Stimulated activated CD4-positive, alpha-beta T cell treated with anti-CD3 and anti-CD28 coated beads, Interleukin-15, amount 100 ng/mL, for 48 hours (primary cell): ENCODE measurements at places on chromosomes 6 and 20.

- DNase-seq, result no peak
These were observed 1.4 kb downstream of the SMAP1 start for GRCh38 chr6:70669133-70669532.

DNA sequence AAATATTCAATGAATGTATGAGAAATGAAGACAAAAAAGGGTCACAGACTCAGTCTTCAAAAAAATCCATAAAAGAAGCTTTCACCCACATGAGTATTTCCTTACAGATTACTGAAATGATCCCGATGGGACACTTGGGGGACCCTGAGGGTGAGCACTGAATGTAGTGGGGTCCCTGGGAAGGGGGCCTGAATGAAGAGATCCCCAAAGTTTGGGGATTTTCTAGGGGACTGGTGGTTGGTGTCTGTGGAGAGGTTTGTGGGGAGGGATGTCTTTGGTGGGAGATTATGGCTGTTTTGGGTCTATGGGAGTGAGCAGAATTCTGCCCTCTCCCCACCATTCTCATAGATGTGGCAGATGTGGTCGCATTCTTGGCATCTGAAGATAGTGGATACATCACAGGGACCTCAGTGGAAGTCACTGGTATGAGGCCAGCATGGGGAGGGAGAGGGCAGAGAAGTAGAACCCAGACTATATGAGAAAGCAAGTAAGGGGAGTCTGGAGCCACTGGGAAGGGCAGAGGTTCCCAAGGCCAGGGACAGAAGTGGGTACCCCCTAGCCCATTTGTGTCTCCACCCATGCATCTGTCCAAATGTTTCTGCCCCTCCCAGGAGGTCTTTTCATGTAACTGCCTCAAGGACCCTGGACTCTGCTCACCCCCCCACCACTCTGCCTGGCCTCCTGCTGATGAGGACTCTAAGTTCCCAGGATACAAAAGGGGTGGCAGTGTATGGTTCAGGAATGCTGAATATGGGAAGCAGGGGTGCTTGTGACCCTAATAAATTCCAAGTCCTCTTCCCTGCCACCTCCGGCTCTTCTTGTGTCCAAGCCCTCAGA is 1.8 kb downstream of the HSD17B8 start:
- DNase-seq, result no peak

DNA sequence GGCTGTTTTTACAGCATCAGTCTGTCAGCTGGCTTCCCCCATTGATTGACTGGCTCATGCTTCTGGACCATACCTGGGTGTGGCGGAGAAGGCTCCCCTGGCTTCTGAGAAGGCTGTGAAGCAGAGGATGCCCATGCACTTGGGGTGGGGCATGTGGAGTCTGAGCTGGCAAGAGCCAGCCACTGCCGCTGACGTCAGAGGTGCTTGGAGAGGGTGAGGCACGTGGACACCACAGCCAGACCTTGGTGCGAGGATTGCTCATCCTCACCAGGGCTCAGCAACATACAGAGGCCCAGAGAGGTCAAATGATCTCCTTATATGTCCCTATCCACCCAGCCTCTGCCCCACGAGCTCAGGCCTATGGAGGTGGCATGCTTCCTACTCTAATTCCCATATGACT is 211.2 kb upstream of the PMEPA1 start:
- DNase-seq, result no peak

DNA sequence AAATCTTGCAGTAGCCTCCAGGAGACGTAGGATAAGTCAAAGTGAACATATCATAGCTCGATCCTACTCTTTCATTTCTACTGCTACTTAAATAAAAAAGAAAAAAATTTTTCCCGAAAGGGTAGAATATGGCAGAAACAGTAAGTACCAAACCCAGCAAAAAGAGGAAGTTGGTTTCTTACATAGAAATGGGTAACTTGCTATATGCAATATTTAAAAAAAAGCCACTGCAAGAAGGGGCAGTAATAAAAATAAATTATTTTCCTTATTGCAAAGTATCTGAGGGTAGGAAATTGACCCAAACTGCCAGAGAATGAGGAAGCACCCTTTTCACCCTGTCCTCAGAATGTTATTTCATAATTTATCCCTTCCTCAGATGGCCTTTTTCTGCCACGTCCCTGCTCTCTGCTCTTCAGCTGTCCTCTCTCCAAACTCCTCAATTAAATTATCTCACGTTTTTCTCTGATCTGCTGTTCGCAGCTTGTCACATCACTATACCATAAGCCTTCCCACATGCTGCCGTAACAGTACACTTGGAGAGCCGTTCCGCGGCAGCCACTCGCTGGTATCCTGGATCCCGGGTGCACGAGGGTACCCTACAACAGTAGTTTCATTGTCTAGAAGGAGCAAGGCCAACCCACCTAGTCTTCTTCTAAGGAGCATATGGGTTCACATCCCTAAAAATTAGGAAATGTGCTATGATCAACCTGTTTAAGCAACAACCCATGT is 149.6 kb downstream of the BACH2 start:
- DNase-seq, result no peak

DNA sequence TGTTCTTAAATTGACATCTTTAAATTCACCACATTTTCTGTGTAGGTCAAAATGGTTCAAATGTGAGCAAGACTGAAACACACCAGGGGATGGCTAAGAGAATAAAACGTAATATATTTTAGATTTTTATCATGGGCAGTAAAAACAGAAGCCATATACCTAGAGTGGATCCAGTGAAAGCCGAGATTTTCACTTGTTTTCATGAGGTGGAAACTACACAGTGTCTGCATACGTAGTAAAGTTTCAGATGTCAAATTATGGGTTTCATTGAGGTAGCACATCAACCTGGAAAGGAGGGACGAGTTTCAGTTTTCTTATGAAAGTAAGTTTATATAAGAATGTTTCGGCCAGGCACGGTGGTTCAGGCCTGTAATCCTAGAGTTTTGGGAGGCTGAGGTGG is 25.9 kb downstream of the METTL24 start:
- DNase-seq, result no peak

DNA sequence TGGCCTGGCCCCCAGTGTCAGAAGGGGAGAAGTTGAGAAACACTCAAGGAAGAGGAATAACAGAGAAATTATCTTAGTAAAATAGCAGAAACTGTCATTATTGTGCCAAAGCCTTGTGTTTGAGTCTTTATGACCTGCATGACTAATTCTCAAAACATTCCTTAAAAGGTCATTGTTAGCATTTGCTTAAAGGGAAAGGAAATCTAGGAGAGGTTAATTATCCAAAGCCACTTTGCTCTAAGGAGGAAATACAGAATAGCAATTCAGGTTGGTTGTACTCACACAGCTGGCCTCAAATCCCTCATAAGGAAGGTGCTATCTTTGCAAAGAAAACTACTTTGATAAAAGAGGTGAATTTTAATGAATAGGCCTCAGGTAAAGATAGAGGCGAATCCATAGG is 516.7 kb downstream of the CBLN4 start:
- no peak for DNase-seq

DNA sequence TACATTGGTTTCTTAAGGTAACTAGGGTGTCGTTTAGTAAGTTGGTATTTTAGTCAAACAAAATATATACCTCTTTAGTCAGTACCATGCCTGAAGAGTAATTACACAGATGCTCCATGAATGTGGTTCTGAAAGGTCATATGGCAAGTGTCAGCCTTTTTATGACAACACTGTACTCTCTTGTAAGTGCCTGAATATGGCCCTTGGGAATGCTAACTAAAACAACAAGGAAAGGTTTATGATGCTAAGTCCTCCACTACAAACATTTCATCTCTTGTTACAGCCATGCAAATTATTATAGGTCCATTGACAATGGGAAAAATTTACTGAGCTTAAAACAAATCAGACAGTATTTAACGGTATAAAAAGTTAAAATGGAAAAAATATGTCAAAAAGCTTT is 39.0 kb upstream of the SUPT3H start:
- no peak for DNase-seq

GRCh38 chr6:167978607-167979006 is 18.9 kb upstream of the KIF25 start:
- no peak for DNase-seq

GRCh38 chr6:16523606-16524379 is 237.5 kb downstream of the ATXN1 start:
- DNase-seq, result no peak

DNA sequence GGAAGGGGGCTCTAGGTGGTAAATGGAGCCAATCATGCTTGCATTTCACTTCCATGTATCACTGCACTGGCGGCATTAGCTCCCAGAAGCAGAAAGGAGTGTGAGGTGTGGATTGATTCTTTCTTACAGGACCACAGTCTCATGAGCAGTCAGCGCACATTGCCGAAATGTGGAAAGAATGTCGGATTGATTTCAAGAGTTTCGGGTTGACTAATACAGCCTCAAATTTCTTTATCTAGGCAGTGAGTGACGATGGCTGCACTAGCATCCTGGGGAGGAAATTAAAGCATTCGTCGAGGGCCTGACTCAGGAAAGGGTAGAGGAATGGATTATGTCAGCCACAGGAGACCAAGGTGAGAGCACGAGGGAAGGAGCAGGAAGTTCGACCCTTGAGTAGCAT is 222.8 kb upstream of the CDYL start:
- no peak for DNase-seq

DNA sequence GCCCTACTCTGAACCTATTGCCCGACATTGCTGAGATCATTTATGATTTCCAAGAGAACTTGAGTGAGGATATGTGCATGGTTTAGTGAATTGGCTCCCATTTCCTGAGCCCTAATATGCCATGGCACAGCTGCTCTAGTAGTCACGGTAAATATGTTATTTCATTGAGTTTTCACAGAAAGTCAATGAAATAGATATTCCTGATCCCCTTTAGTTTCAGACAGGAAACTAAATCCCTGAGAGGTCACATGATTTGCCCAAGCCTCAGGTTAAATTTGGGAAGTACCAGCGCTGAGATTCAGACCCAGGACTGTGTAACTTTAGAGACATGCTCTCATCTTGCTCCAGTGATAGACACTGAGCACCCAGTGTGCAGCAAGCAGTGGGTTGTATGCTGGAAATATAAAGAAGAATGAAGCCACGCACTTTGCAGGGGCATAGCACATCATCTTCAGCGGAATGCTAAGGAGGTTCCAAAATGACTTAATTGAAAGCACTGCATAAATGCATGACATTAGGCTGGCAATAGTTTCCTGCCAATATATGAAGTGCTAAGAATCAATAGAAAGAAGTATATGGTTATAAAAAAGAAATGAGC is 70.6 kb downstream of the FARS2 start:
- no peak for DNase-seq

- DNase-seq, result no peak
These were observed 684.2 kb downstream of the KIF16B start for GRCh38 chr20:15889061-15889460.

- DNase-seq, result no peak
These were observed 295.8 kb downstream of the PREX1 start for GRCh38 chr20:48532028-48532427.

DNA sequence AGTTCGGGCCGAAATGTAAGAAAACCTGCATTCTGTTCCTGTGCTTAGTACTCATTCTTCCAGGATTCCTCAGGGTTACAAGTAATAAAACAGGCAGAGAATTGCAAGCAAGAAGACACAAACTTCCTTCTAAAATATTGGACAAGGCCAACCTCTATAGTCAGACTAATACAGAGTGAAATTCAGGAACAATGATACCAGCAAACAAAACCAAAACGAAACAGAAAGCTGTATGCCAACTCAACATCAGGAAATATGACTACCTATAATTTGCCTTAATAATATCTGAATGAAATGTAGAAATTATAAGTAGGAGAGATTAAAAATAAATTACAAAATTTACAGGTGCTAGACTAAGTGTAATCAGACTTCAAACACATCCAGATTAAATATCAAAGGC is 238.8 kb downstream of the HIVEP2 start:
- DNase-seq, result no peak

DNA sequence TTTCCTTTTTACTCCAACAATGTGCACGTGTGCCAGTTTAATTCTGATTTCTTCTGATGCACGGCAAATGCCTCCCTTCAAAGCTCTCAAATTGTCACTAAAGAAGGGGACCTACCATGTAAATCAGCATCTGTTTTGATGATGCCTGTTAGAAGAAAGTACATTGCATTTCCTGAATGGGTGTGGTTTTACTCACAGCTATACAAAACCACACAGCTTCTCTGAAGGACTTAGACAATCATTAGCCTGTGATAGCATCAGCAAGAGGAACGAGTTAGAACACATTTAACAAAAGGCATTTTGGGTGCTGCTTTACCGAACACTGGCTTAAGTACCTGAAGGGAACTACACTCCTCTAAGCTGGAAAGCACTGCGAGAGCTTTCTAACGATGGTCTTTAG is 109.4 kb downstream of the ATXN1 start:
- no peak for DNase-seq

DNA sequence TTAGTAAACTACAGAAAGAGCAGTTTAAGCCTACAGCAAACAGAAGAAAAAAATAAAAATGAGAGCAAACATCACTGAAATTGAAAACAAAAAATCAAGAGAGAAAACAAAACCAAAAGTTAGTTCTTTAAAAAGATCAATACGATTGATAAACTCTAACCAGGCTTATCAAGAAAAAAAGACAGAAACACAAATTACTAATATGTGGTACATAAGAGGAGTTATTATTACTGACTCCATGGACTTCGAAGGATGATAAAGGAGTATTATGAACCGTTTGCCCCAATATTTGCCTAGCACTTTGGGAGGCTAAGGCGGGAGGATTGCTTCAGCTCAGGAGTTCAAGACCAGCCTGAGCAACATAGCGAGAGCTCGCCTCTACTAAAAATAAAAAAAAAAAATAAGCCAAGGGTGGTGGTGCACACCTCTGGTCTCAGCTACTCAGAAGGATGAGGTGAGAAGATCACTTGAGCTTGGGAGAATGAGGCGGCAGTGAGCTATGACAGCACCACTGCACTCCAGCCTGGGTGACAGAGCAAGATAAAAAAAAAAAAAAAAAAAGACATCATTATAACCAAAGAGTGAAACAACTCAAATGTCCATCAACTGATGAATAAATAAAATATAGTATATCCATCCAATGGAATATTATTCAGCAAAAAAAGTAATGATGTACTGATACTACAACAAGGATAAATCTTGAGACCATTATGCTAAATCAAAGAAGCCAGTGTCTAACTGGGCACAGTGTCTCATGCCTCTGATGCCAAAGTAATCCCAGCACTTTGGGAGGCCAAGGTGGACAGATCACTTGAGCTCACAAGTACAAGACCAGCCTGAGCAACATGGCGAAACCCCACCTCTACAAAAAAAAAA is 12.9 kb downstream of the TRPC4AP start:
- DNase-seq, result no peak

GRCh38 chr6:157323966-157324300 is 614 bp upstream of the TMEM242 start:
- DNase-seq, result peak; percentile 3

GRCh38 chr6:54286141-54286540 is 22.1 kb upstream of the TINAG start:
- no peak for DNase-seq

- peak; percentile 27 for DNase-seq
These were observed 12.9 kb upstream of the ADTRP start for GRCh38 chr6:11791354-11792107.
